ENCODE measurements at places on chromosomes 3 and 15. TPM values are rescaled to one million over a fixed set of nuclear protein-coding genes. Genes with fewer than 3 reads are reported as not detected.

Gene SLC12A1
- not detected for total RNA-seq

Gene LRRC31
- not detected for total RNA-seq

Gene SCN5A
- 0.39 TPM for total RNA-seq

Gene WDR76
- total RNA-seq, result 6.8 TPM

Gene MUSTN1
- total RNA-seq, result 5.5 TPM

Gene ENTPD3
- 5.0 TPM for total RNA-seq

Gene PLSCR4
- 47.2 TPM for total RNA-seq

Gene ACKR2
- 6.3 TPM for total RNA-seq

Gene MAGEL2
- total RNA-seq, result 0.06 TPM

Gene ACTRT3
- 0.19 TPM for total RNA-seq

Gene P2RY1
- 11.6 TPM for total RNA-seq

Gene MNS1
- 0.78 TPM for total RNA-seq

Gene PRSS50
- total RNA-seq, result not detected

Gene UROC1
- not detected for total RNA-seq

Gene CLRN1
- not detected for total RNA-seq

Gene KPNA1
- total RNA-seq, result 27.8 TPM

Gene STRIT1
- 0.42 TPM for total RNA-seq

- no peak for DNase-seq
Measured at GRCh38 chr3:129937717-129938116, 36.8 kb upstream of the TRH start.

GRCh38 chr3:100269410-100270214 is 8.8 kb downstream of the TBC1D23 start:
- no peak for DNase-seq

DNA sequence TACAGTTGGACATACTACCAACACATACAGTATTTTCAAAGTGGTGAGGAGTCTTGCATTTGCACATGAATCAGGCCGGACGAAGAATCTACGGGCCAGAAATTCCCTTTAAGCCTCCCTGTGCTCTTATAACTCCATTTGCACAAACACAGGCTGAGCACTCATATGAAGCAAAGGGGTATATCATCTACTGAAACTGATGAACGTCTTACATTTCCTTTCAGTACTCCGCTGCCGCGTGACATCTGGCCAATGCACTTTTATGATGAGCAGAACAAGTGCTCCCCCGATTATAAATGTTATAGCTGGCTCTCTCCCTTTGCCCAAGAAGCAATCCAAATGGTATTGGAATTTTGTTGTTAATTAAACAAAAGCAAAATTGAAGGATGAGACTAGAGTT is 110.3 kb upstream of the ICE2 start:
- DNase-seq, result no peak

DNA sequence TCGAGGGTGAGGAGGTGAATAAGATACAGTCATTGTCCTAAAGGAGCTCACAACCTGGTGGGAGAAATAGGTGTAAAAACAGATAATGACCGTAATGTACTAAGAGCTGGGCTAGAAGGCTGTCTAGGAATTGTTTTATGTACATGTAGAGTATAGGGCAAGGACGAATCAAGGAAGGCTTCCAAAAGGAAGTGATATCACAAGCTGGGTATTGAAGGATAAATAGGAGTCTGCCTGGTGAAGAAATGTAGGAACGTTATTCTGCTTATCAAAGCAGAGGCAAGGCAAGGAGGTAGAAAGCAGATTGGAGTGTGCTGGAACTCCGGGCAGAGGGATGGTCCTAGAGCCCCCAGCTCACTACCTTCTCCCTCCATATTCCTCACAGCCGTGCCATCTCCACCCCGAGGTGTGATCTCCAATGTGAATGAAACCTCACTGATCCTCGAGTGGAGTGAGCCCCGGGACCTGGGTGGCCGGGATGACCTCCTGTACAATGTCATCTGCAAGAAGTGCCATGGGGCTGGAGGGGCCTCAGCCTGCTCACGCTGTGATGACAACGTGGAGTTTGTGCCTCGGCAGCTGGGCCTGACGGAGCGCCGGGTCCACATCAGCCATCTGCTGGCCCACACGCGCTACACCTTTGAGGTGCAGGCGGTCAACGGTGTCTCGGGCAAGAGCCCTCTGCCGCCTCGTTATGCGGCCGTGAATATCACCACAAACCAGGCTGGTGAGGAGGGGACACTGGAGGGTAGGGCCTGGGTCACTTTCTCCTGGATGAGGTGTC is 15.1 kb downstream of the EPHB3 start:
- no peak for DNase-seq

- DNase-seq, result no peak
Measured at GRCh38 chr15:53527996-53528395, 231.5 kb downstream of the WDR72 start.

GRCh38 chr3:145869958-145870357 is 291.0 kb downstream of the PLOD2 start:
- no peak for DNase-seq

- DNase-seq, result no peak
Measured at GRCh38 chr3:62929771-62930170, 54.6 kb upstream of the CADPS start.

- DNase-seq, result no peak
Measured at GRCh38 chr15:87528873-87529272, 727.7 kb downstream of the NTRK3 start.

GRCh38 chr3:69212411-69213160 is 90.2 kb upstream of the LMOD3 start:
- DNase-seq, result no peak

GRCh38 chr15:84979651-84980050 is 2.0 kb upstream of the PDE8A start:
- no peak for DNase-seq

DNA sequence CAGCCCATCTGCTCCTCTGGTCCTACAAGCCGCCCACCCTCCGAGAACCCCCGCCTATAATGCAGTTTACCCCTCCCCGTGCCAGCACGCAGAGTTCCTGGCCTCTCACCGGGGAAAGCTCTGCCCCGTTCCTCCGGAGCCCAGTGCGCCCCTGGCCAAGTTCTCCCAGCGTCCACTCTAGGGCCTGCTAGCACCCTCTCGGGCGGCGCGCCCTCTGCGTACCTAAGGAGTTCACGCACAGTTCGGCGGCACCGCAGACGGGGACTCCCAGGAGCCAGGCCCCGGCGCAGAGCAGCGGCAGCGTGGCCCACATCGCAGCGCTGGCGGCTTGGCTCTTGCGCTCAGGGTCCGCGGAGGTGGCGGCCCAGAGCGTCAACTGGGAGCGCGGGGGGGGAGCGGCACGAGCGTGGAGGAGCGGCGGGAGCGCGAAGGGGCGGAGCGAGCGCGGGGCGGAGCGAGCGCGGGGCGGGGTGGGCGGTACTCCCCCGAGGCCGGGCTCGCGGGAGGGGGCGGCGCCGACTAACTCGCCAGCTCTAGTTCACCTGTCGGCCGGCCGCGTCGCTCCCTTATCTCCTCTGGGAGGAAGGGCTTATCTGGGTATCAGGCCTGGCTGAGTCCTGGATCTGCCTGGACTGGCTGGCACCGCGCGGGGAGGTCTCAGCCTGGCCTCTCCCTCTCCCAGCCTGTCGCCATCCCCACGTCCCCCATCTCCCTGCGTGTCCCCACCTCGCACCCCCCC is at the start of gene CTSH:
Gene CTSH, minus strand, starts transcription at position 378 of the 739 bp plus-strand sequence. Its CDS starts 65 bp downstream, at position 313.
- DNase-seq, result no peak

GRCh38 chr3:101884776-101885175 is 35.5 kb downstream of the NFKBIZ start:
- no peak for DNase-seq

DNA sequence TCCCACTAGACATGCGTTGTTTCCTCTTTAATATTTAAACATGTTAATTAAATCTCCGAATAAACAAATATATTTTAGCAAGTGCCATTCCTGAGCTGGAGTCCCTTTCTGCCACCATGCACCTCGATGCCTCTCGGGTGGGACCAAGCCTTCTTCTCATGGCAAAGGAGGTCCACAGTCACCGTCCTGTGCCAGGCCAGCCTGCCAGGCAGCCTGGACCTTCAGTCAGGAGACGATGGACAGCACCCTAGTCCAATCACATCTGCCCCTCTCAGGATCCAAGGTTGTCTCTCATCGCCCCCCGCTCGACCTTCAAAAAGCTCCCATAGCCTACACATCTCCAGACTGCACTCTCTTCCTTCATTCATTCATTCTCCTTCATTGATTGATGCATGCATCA is 22.6 kb downstream of the NTRK3 start:
- no peak for DNase-seq

DNA sequence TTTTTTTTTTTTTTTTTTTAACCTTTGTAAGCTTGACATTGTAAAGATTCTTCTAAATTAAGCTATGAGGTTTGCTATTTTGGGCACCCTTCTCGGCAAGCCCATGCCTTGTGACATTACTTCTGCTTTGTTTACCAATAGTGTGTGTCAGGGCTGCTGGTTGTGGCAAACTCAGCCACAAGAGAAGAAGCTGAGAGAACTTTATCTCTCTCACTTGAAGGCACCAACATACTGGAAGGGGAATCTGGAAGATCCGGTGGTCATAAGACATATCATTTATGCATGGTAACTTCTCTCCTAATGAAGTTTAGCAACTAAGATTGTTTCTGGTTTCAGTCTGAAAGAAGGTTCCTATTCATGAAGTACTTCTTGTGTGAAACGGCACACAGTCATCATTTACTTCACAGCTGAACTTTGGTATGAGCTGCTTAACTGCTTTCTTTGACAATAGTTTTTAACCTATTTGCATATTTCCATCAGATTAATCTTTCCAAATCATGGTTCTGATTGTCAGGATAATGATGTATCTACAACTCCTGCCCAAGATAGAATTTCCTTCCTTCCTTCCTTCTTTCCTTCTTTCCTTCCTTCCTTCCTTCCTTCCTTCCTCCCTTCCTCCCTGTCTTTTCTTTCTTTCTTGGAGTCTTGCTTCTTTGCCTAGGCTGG is 189.3 kb downstream of the NFKBIZ start:
- DNase-seq, result no peak

- DNase-seq, result no peak
Measured at GRCh38 chr3:46693892-46694226, 380 bp upstream of the ALS2CL start.

GRCh38 chr3:170679190-170679589 is 93.3 kb upstream of the SLC7A14 start:
- DNase-seq, result no peak

DNA sequence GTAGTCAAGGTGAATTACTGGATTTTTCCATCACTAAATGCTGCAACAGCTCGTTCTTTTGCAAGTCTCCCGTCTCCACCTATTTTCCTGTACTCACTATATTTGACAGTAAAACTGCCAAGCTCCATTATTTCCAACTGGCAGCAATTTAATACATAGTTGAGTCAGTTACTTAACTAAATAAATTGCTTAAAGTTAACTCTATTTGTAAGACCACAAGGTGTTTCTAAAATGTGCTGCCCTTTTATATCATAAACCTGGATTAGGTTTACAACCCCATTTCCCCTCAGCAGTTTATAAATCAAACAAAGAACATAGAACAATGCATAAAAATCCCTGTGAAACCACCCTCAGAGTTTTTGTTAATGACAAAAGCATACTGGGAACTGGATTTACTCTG is 211.4 kb upstream of the DPH6 start:
- DNase-seq, result no peak

GRCh38 chr3:159548675-159549335 is 439.8 kb upstream of the IL12A start:
- no peak for DNase-seq

- no peak for DNase-seq
Measured at GRCh38 chr3:101300073-101300472, 20.3 kb downstream of the IMPG2 start.

DNA sequence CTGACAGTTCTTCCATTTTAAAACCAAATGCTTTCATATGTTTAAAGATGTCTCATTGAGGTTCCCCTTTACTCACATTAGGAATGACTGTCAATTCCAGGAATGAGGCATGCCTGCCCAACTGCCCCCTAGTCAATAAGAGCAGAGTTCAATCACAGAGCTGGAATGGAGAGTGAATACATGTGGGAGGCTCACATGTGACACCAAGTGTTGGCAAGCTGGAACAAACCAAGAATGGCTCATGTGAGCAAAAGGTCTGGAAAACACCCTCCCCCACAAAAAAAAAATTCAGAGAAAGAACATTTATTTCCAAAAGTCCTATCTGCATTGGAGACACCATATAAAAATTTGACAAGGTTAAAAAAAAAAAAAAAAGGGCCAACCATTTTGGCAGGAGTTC is 3.7 kb downstream of the PBRM1 start:
- no peak for DNase-seq

- DNase-seq, result no peak
Measured at GRCh38 chr3:44104043-44104442, 137.6 kb upstream of the TOPAZ1 start.

GRCh38 chr15:98949624-98950023 is 58.0 kb downstream of the PGPEP1L start:
- no peak for DNase-seq
